ENCODE measurements at places on chromosomes 12 and 14.
A peak's percentile ranks its signal among the peaks of the same experiment; 100 is the strongest.

DNA sequence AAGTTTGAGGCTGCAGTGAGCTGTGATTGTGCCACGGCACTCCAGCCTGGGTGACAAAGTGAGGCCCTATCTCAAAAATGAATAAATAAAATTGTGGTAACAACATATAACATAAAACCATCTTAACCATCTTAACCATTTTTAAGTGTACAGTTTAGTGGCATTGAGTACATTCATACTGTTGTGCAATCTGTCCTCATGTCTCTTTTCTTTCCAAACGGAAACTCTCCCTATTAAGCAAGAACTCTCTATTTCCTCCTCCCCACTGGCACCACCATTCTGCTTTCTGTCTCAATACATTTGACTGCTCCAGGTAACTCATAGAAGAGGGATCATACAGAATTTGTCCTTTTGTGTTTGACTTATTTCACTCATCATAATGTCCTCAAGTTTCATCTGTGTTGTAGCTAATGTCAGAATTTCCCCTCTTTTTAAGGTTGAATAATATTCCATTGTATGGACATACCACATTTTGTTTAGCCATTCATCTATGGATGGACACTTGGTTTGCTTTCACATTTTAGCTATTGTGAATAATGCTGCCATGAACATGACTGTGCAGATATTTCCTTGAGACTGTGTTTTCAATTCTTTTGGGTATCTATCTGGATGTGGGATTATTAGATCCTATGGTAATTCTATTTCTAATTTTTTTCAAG, 4.4 kb upstream of the MARK3 start:
- DNase-seq: no peak

DNA sequence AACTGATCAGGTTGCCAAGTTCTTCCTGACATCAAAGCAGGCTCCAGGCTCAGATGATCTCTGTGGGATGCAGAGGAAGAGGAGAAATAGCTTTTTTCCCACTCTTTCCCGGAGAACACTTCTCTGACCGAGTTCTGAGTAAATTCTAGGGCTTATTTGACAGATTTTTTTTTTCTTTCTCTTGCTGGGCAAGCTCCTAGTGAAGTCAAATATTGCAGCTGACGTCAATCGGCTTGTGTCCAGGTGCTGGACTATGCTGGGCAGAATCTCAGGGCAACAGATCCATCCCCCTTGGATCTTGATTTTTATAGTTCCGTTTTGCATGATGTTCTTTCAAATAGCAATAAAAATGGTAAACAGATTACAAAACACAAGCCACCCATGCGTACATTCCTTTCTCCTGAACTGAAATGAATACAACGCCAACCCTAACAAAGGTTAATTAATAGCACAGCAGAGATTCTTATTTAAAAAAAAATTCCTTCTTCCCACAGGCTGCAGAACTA, 182.2 kb downstream of the NOVA1 start:
- no peak for DNase-seq

- no peak for DNase-seq
Measured at GRCh38 chr12:130696379-130697100, 19.6 kb downstream of the RIMBP2 start.

DNA sequence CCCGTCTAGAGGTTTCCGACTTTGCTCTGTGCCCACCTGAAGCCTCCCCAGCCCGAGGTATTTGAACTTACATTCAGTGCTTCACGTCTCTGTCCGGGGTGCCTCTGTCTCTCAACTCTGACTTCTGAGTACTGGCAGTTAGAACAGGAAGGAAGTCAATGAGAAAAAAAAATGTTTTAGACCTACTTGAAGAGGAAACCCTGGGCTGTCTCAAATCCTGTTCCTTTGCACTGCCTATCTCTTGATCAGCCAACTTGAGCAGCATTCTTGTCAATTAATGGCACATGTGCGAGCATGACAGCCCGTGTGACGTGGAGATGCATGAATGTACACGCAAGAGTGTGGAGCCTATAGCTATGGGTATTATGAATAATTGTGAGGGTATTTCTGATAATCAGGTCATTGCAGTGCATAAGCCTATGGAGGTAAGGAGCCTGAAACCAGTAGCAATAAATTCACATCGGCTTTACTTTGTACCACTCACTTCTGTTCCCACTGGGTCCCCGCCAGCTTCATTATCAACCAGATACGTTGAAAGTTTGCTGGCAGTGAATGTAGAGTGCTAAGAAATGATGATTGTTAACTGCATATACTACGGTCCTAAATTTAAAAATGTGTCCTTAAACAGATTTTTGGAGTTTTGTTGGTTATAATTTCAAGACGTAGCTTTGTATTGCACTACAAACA, at the start of gene ARHGDIB:
TSS of gene ARHGDIB (minus strand) at position 136 of the 687 bp plus-strand sequence. CDS start 10,889 bp downstream, outside the sequence.
- DNase-seq: peak; percentile 13

DNA sequence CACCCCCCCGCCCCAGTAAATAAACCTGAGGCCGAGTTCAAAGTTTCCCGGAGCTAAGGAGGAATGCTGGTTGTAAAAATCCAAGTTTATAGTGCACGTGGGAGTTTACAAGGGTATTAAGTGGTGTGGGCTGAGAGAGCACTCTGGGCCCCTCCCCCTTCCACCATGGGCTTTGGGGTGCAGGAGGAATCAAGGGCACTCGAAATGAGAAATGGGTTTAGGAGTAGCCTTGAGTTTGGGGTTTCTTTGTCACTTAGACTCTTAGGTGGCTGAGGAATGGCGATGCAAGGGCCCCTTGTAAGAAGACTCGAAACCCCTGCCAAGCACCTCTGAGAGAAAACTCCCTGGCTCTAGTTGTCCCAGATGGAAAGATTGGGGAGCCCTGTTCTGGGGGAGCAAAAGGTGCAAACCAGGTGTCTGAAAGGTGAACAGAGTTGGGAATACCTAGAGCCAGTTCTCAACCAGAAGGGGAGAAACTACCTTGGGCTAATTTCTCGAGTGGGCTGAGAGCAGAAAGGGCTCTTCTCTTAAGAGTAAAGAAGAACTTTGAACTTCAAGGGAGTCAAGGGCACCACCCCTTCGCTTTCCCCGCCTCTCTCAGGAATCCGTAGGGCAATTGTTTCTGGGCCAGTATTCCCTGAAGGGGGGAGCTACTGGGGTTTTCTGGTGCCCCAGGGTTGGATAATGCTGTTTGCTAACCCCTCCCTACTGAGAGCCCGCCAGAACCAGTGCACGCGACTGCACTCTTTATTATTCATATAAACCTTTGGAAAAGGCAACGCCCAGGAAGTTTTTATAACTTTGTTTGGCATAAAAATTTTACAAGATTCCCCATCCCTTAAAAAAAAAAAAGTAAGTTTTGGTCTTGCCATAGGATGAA, 4.0 kb upstream of the HOTAIR start:
- DNase-seq: no peak

GRCh38 chr12:8065991-8066594, at the start of gene C3AR1:
Gene C3AR1 (minus strand): TSS chr12:8066359. CDS start chr12:8060185, 6,174 bp downstream.
- DNase-seq: peak; percentile 64

GRCh38 chr14:46574221-46574977, 77.2 kb downstream of the RPL10L start:
- DNase-seq: peak; percentile 7

GRCh38 chr12:12546314-12546772, 16.3 kb downstream of the DUSP16 start:
- DNase-seq: peak; percentile 54

DNA sequence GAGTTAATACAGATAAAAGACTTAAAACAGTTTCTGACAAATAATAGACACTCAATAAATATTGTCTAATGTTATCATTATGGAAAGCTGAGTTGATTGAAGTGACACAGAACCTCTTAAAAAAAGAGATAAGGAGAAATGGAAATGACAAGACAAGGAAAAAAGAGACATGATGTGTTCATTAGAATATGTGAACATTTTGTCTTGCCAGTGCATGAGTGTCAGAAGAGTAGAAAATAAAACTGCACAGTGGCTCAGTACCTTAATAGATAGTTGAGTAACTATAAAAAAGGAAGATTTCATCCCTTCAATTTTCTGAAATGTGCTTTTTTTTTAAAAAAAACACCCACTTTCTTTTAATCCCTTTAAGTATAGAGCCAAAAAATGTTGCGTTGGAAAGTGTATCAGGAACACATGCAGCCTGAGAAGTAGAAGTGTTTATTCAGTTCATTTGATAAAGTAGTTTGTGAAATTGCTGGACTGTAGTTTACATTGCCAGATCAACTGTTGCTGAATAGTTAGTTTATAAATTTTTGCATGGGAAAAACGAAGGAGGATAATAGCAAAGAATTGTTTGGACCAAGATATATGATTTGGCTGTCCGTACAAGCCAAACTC, 56.6 kb upstream of the ACSS3 start:
- no peak for DNase-seq
